ENCODE measurements at places on chromosomes 3 and 15. TPM values are rescaled to one million over a fixed set of nuclear protein-coding genes. Genes with fewer than 3 reads are reported as not detected.

DNA sequence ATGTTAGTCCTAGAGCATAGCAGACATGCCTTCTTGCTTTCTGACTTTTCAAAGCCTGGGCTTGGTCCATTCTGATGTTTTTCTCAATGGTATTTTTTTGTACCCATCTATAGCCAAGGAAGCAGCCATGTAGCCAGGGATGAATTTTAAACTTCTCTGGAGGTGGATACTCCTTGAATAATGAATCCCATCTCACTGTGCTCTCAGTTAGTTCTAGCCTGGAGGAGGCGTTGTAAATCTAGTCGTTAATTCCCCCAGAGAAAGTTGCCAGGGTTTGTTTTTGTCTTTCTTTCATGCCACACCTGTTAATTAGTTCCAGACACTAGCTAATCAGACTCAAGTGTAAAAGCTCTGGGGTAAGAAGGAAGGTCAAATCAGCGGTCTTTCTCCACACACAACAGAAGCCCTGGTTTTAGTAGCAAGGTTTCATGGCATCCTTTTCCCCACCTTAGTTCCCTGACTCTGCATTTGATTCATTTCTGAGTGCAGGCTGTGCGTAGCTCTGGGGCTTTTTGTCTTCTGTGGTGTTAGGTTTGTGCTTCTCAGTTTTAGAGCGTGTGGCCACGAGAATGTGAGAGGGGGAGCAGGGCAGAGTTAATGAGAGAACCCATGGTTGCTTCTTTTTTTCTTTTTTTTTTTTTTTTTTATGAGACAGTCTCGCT, 19.7 kb downstream of the PTPRG start:
- H3K27ac ChIP-seq: no peak overlapping the region
- H3K36me3 ChIP-seq: no peaks in the 10 kb centered on the region
- DNase-seq: no peak
- H3K4me3 ChIP-seq: no peak overlapping the region
- peaks cover 20% of the 10 kb centered on the region for H3K4me1 ChIP-seq

- DNase-seq: no peak
- no peak overlapping the region for H3K4me3 ChIP-seq
- peak overlapping the region; percentile 26 for H3K27ac ChIP-seq
- H3K27me3 ChIP-seq: no peaks in the 10 kb centered on the region
- peaks cover 6% of the 10 kb centered on the region for H3K36me3 ChIP-seq
- peaks cover 12% of the 10 kb centered on the region for H3K4me1 ChIP-seq
Observed at GRCh38 chr3:136151219-136151618, 44.9 kb downstream of the MSL2 start.

DNA sequence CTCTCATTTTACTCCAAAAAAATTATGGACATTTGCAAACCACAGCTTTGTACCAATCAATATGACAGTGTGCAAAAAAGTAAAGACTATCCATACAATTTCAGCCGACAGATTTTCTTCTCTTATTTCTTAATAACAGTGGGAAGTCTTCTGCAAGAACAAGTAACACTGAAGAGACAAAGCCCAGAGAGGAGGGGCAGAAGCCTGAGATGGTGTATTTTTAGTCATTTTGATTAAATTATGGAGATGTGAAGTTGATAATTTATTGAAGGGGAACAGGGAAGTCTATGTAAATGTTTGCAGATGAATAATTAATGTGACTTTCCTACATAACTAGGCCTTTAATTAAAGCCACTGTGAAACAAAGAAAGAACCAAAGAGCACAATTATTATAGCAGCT, 45.7 kb upstream of the IGSF11 start:
- H3K4me3 ChIP-seq: no peak overlapping the region
- no peak for DNase-seq
- H3K27me3 ChIP-seq: no peaks in the 10 kb centered on the region
- H3K36me3 ChIP-seq: peaks cover 3% of the 10 kb centered on the region
- H3K4me1 ChIP-seq: no peaks in the 10 kb centered on the region

DNA sequence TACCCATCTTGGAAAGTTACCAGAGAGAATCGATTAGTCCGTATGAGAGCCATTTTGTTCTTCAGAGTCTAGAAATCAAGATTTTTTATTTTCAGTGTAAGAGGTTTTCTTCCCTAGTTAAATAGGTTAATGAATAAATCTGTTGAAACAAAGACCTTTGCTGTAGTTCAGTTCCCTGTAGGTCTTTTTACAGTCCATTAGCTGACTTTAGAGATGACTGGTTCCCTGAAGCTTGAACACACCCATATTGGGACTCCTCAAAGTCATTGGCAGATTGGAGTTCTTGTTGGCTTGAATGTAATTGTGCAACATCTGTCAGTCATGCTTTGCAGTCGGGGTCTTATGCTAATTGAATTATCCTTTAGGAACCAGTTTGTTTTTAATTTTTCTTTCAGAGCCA, 45.3 kb downstream of the SEMA6D start:
- DNase-seq: no peak
- no peak overlapping the region for H3K27ac ChIP-seq
- no peak overlapping the region for H3K4me3 ChIP-seq
- H3K27me3 ChIP-seq: no peaks in the 10 kb centered on the region
- no peaks in the 10 kb centered on the region for H3K4me1 ChIP-seq
- H3K36me3 ChIP-seq: peaks cover 19% of the 10 kb centered on the region

DNA sequence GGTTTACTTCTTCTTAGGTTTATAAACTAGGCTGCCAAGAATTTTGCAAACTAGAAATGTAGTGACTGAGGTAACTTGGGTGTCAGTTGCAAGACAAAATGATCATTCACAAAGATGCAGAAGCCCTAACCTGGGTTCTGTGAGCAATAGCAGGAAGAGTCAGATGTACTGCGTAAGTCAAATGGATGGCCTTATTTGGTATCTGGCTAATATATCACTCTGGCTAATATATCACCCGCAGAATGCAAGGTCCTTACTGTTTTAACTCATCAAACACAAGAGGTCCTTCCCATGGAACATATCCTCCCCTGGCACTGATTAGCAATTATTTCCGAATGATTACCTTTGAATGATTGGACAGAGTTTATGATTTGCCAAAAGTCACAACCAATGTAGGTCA, 37.4 kb downstream of the RBMS3 start:
- no peaks in the 10 kb centered on the region for H3K27me3 ChIP-seq
- no peak for DNase-seq

GRCh38 chr3:161163297-161163696, 57.8 kb upstream of the NMD3 start:
- no peak overlapping the region for H3K4me3 ChIP-seq
- H3K4me1 ChIP-seq: no peaks in the 10 kb centered on the region
- no peak overlapping the region for H3K27ac ChIP-seq
- no peaks in the 10 kb centered on the region for H3K36me3 ChIP-seq
- DNase-seq: no peak

DNA sequence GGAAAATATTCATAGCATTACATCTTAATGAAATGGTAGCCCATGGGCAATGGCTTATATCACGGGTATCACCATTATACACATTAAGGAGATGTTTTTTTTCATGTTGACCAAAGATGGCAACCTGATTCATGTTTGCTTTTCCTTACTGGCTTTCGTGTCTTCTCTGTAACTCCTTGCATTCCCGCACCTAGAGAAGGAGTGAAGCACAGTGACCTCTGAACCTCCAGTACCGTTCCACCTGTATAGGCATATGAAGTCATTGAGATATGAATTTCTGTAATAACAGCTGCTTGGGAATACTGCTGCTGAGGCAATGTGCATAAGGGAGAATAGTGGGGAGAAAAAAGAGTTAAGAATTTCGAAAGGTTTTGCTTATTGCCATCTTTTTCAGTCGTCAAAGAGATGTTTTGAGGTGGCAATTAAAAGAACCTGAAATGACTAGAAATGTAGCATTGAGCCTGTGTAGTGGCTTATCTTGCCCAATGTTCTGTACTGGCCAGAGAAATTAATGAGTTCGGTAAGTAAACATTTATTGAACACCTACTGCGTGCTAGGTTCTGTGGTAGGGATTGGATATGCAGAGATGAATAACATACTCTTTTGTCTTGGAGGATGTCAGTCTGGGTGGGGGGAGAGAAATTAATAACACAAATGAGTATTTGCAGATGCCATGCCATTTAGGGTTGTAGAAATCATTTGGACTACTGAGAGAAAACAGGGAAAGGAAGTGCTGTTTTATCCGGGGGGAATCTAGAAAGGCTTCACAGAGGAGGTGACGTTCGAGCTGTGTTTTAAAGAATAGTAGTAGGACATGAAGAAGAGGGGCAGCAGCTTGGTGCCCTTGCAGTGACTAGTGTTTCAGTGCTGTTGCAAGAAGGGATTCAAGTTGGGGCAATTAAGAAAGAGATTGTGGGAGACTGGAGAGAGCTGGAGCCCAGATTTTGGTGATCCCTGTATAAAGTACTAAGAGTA, 2.5 kb downstream of the FEM1B start:
- H3K27ac ChIP-seq: no peak overlapping the region
- H3K27me3 ChIP-seq: no peaks in the 10 kb centered on the region
- peaks cover 48% of the 10 kb centered on the region for H3K4me1 ChIP-seq
- no peak for DNase-seq

DNA sequence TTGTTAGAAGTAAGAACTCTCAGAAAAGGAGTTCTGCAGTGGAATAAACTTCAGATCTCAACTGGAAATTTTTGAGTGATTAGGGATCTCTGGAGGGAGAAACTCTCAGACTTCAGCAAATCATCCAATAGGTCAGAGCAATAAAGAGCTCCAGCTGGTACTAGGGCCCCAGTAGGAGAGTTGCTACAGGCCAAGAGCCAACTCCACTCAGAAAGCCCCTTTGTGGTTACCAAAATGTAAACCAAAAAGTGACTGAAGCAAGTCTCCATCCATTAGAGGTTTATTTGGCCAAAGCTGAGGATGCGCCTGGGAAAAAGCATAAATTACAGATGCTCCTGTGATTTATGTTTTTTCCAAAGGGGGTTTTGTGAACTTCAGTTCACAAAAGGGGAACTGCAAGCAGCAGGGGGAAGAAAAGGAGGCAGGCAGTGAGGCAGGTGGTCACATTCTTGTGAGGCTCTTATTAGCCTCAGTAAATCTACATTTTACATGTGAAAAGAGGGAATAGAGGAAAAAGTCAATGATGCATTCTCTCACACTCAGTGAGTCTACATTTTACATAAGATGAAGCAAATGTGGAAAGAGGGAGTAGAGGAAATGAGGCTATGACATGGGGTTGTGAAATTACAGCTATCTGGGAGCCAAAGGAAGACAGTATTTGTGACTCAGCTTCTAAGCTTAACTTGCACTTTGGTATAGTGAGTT, 92.4 kb upstream of the DAZL start:
- no peaks in the 10 kb centered on the region for H3K27me3 ChIP-seq
- H3K36me3 ChIP-seq: no peaks in the 10 kb centered on the region
- H3K27ac ChIP-seq: no peak overlapping the region
- DNase-seq: no peak
- H3K4me3 ChIP-seq: no peak overlapping the region
- peaks cover 11% of the 10 kb centered on the region for H3K4me1 ChIP-seq

GRCh38 chr3:67976663-67977062, 322.3 kb upstream of the SUCLG2 start:
- no peak overlapping the region for H3K27ac ChIP-seq
- no peak overlapping the region for H3K4me3 ChIP-seq
- DNase-seq: no peak
- H3K36me3 ChIP-seq: no peaks in the 10 kb centered on the region

GRCh38 chr15:96349034-96349856, 18.7 kb downstream of the NR2F2 start:
- H3K4me3 ChIP-seq: no peak overlapping the region
- peaks cover 4% of the 10 kb centered on the region for H3K36me3 ChIP-seq
- peaks cover 39% of the 10 kb centered on the region for H3K4me1 ChIP-seq

DNA sequence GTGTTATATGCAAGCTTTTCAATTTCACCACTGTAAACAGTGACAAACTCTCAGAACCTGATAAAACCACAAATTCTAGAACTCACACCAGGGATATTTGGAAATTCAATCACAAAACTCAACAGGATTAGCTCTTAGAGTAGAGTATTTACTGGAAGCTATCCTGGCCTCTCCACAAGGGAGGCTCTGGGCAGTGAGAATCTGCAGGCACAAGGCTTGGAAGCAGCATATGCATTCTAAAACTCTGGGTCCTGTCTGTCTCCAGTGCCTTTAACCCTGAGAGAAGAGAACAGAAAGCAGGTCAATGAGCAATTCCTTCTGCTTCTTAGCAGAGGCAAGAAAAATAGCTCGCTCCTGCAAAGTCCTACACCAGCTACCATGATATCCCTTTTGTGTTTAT, 23.4 kb downstream of the PLSCR4 start:
- peaks cover 9% of the 10 kb centered on the region for H3K4me1 ChIP-seq
- H3K36me3 ChIP-seq: peaks cover 11% of the 10 kb centered on the region
- DNase-seq: no peak
- H3K27ac ChIP-seq: peak overlapping the region; percentile 33
- no peak overlapping the region for H3K4me3 ChIP-seq

- no peak overlapping the region for H3K27ac ChIP-seq
- H3K36me3 ChIP-seq: no peaks in the 10 kb centered on the region
- peaks cover 7% of the 10 kb centered on the region for H3K27me3 ChIP-seq
- peaks cover 7% of the 10 kb centered on the region for H3K4me1 ChIP-seq
Observed at GRCh38 chr3:170741756-170742529, 128.1 kb downstream of the RPL22L1 start.

GRCh38 chr15:42108806-42109205, 14.4 kb upstream of the PLA2G4D start:
- no peak overlapping the region for H3K27ac ChIP-seq
- no peak for DNase-seq
- peaks cover 2% of the 10 kb centered on the region for H3K4me1 ChIP-seq
- H3K4me3 ChIP-seq: no peak overlapping the region
- H3K27me3 ChIP-seq: no peaks in the 10 kb centered on the region

GRCh38 chr15:70324001-70324974, 226.6 kb upstream of the TLE3 start:
- no peak for DNase-seq
- H3K4me1 ChIP-seq: peaks cover 28% of the 10 kb centered on the region
- no peaks in the 10 kb centered on the region for H3K36me3 ChIP-seq
- H3K27me3 ChIP-seq: peaks cover 33% of the 10 kb centered on the region
- no peak overlapping the region for H3K27ac ChIP-seq

UPK1B gene
- total RNA-seq: 8.3 TPM

SAMD7 gene
- not detected for total RNA-seq

NOP10 gene
- total RNA-seq: 139 TPM

TIMP4 gene
- total RNA-seq: not detected

SPSB4 gene
- 9.5 TPM for total RNA-seq

CCR9 gene
- not detected for total RNA-seq

Measured in progenitor cell of endocrine pancreas (in vitro differentiated cells).